GM12892 (cell line): ENCODE measurements at places on chromosomes 6 and 20.

DNA sequence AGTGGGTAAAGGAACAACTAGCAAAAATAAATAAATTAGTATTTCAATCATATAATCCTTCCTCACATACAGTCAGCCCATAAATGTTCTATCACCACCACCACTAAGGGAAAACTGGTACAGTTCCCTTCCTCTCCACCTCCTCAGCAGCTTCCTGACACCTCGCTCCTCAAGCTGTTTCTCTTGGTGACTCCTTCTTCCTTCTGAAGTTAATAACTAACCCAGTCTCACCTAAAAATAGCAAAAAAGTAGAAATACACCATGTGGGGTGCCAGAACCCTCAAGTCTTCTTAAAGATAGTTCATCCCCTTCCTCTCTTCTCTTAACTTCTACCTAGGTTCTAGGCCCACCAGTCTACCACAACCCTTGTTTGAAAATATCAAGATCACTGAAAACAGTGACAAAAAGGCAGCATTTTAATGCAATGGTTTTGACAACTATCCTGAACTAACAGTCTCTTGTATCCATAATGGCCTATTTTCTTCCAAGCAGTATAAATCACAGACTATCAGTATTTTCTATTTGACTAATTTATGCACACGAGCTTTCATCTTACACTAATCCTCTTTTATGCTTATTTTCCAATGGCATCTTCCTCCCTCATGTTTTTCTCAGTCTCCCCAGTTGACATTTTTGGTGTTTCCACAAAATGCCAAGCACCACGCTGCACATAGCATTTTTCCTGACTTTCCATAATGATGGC is 85.5 kb downstream of the KHDC1L start:
- no peak for DNase-seq

- no peak for DNase-seq
Observed at GRCh38 chr20:20614391-20614790, 98.1 kb downstream of the RALGAPA2 start.

DNA sequence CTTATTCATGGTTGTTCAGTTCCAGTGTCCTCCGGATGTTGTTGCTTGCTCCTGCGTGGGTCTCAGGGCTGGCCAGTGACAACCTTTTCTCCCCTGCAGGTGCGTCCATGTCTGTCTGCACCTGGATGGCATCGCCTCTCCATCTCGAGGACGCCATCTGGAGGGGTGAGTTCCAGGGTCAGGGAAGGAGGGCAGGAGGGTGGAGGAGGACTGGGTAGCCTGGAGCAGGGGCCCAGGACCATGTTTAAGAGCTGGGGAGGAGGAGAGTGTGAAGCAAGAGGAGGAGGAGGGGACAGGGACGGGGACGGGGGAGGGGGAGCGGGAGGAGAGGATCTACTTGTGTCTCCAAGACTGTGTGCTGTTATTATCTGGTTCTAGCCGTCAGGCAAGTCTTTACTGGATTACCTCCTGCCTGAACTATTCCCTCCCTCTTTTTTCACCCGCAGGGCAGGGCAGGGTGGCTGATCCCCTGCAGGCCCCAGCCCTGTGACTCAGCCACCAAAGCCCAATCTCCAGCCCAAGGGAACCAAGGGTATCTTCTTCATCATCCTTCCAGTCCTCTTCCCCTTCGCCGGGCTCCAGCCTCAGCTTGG is 32.2 kb upstream of the TULP1 start:
- DNase-seq: no peak

DNA sequence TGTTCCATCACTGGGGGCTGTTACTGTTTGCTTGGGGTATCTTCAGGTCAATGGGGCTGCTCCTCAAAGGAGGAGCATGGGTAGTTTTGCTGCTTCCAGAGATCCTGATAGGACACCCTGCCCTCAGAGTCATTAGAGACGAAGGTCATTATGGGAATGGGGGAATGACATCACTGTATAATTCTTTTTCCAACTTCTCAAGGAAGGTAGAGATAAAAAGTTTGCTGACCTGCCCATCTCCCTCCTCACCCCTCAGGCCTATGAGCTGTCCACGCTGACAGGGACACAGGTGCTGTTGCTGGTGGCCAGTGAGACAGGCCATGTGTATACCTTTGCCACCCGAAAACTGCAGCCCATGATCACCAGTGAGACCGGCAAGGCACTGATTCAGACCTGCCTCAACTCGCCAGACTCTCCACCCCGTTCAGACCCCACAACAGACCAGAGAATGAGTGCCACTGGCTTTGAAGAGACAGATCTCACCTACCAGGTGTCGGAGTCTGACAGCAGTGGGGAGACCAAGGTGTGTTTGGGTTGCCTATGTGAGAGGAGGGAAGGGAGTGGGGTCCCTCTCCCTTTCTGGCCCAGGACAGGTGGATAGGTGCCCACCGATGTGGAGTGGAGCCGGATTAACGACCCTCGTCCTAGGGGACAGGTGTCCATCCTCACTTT is 2.7 kb downstream of the SRF start:
- DNase-seq: no peak

DNA sequence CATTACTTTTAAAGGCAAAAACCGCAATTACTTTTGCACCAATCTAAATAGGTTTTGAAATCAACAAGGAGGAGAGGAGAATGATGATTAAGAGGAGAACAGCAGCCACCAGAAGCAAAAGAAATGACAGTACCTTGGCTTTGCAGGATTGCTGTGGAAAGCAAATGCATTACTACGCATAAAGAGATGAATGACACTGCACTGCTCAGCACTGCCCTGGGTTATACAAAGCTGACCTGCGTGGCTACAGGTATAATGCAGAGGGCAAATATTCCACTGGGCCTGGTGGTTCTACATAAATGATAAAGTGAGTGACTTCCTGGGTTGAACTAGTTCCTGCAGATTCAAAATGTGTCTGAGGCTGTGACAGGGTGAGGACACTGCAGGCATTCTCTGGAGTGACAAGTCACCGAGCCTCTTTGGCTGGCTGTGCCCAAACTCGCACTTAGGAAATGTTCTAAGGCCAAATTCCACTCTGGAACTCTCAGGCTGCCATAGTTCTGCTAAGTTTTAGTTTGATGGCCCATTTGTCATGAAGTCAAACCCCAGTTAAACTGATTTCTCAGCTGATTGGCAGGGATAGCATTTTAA is 78.6 kb downstream of the INSM1 start:
- DNase-seq: no peak

DNA sequence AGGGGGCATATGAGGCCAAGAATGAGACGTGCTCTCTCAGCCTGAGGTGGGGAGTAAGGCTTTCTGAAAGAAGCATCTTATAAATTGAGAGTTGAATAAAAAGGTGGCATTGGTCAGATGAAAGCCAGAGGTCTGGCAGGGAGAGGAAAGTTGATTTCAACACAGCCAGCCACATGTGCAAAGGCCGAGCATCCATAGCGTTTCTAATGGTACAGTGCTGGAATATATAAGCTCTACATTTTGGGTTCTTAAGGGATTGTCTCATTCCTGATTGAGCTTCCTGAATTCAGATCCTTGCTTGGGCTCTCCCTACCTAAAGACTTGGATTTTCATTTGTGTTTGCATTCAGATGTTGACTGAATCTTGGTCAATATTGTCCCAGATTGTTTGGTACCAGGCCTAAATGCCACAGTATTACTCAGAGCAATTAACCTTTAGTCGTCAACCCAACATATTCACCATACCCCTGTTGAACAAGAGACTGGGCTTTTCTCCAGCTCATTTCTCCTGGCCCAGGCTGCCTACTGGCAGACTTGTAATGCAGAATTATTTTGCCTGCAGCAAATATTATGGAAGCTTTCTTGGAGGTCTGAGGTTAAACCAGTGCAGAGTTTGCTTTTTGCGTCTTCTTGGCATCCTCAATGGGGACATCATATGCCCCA is 14.5 kb upstream of the BCAS1 start:
- DNase-seq: no peak

- no peak for DNase-seq
Observed at GRCh38 chr6:51678274-51678673, 409.1 kb downstream of the PKHD1 start.

GRCh38 chr6:108947114-108947854 is 99.1 kb downstream of the ARMC2 start:
- DNase-seq: no peak

GRCh38 chr6:104969108-104969507 is 12.2 kb downstream of the LIN28B start:
- no peak for DNase-seq

- no peak for DNase-seq
Observed at GRCh38 chr20:62625921-62626547, 16.3 kb upstream of the SLCO4A1 start.

DNA sequence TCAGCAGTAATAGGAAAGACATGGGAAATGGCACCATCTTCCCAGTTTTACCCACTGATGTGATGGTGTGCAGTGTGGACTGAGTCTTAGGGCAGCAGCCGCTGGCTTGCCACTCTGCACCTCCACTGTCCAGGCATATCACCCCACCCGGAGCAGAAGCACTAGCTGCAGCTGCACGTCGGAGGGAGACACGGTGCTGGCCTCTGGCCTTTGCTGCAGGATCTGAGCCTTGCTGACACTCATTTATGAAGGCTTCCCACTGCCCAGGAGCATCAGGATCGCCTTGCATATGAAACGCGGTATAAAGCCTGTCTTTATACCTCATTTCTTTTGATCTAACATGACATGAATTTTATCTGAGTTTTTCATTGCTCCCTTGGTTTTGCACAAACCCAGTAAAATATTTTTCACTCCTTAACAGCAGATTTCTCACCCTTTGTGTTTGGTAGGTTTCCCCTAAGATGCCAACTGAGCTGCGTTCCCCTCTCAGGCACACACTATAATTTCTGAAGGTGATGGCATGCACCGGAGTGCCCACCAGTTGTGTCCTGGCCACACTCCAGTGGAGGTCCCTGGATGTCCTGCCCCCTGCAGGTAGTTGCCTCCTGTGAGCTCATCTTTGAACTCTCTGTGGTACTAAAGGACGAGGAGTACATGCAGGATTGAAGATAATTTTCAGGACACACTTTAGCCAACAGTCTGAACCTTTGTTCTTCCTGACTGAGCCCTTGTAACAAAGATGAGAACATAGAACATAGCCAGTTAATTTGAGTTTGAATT is 9.0 kb upstream of the EXOC2 start:
- DNase-seq: no peak

- no peak for DNase-seq
Observed at GRCh38 chr20:23449421-23449820, 3.3 kb downstream of the CST11 start.

DNA sequence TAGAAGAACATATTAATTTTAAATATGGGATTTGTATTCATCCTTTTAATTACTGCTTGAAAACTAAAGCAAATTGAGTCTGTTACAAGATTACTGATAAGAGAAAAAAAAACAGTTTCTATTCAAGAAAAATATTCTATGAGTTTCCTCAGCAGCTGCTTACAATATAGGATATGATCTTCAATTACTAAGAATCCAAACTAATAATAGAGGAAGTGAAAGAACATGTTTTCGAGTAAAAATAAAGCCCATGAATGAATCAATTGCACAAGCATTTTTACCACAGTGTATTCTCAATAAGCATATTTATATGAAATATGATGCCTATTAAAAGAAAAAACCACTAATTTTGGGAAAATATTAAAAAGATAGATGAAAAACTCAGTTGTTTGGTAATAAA is 63.4 kb downstream of the AHI1 start:
- no peak for DNase-seq

DNA sequence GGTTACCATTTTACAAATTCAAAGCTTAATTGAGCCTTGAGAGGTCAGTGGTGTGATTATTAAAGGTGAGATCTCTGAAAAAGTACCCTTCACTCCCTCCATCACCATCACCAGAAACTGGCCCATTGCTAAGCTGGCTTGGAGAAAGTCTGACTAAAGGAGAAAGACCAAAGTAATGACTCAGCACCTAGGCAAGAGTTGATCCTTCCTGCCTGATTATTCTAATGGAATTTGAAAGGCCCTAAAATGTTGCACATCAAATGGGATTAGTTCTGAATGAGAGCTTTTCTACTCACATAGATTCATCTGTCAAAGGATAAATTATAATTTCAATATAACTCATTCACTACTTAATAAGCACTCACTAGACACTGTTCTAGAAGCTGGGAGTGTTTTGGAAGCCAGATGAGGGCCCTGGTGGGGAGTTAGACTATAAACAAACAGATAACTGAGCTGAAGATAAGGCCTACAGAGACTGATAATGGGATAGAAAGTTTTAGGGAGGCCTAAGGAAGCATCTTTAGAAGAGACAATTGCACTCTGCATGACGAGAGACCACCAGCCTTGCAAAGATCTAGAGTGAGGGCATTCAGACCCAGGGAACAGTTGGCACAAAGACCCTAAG is 366.7 kb downstream of the SYNE1 start:
- no peak for DNase-seq

DNA sequence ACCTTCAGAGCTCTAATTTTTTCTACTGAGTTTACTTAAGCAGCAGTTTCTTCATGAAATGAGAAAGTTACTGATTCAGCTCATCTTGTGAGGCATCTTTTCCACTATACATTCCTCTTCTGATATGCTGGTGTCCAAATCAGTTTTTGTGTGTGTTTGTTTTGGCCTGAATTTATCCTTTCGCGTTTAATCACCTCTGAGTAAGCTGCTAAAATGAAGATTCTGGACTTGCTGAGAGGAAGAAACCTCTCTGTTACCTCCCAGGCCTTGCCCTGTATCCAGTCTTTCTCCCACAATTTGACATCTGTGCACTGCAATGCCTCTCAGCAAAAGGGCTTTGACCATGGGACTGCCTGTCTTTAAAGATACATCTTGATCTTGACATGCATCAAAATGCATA is 536.2 kb upstream of the NRSN1 start:
- no peak for DNase-seq

DNA sequence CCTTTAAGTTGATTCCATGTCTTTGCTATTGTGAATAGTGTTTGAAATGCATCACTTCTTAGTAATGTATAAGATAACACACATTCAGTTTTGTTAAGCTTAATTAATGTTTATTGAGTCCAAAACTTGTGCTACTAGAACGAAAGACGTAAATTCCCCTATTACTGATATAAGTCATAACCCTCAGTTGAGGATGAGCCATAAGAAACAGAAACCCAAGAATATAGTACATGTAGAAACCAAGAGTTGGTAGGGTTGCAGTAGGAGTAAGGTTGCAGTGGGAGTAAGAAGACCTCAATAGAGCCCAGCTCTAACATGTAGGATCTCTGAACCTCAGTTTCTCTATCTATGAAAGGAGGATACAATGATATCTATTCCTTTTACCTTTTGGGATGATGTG is 19.3 kb downstream of the CITED2 start:
- DNase-seq: no peak

GRCh38 chr20:54545676-54546358 is 70.4 kb downstream of the DOK5 start:
- DNase-seq: no peak
